NCI-H2081 (cell line): ENCODE measurements at places on chromosomes 16 and 17.

DNA sequence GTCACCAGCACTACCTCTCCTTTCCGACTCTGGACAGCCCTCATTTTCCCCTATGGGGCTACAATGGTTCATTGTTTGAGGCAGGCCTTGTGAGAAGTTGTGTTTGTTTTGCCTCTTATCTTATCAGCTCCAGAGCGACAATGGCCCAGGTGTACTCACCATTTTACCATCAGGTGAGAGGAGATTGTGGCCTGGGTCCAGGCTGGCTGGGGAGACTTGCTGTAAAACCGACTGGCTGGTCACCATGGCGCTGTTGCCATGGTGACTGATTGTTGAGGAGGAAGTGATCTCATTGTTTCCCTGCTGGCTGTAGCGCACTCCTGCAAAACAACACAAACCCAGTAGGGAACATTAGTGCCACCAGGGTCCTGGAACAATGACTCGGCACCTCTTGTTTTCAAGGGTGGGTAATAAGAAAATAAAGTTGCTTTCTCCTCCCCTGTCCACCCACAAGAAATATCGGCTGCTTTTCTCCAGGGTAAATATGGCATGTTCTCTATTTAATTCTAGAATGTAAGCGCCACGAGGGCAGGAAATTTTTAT, 34.4 kb downstream of the HNF1B start:
- peak; percentile 92 for DNase-seq

- DNase-seq = no peak
These were observed 78.3 kb downstream of the RPA1 start for GRCh38 chr17:1907909-1908698.

- DNase-seq = no peak
These were observed 1.3 kb upstream of the DNAI2 start for GRCh38 chr17:74272731-74273201.

DNA sequence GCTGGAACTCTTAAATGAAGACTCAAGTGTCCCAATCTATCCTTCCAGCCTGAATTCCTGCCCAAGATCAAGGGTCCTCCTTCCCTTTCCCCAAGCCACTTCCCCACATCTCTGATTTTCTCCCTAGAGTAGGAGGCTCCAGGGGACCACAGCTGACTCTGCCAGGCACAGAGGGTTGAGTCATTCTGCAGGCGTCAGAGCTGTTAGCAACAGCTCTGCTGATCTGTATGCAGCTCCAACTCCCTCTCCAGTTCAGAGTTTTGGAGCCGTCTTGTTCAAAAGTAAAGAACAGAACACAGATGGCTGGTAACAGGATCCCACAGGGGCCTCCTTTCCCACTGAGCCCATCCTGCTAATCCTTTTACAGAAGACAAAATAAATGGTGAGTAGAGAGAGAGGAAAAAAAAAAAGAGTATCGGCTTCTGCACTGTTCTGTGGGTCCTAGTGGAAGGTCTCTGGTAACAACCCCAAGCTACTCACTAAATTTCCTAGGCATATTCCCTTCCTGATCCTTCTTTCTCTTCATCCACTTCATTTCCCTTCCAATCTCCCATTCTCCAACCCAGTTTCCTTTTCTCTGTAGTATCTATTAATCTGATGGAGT, 13.4 kb upstream of the TAOK1 start:
- DNase-seq = no peak

DNA sequence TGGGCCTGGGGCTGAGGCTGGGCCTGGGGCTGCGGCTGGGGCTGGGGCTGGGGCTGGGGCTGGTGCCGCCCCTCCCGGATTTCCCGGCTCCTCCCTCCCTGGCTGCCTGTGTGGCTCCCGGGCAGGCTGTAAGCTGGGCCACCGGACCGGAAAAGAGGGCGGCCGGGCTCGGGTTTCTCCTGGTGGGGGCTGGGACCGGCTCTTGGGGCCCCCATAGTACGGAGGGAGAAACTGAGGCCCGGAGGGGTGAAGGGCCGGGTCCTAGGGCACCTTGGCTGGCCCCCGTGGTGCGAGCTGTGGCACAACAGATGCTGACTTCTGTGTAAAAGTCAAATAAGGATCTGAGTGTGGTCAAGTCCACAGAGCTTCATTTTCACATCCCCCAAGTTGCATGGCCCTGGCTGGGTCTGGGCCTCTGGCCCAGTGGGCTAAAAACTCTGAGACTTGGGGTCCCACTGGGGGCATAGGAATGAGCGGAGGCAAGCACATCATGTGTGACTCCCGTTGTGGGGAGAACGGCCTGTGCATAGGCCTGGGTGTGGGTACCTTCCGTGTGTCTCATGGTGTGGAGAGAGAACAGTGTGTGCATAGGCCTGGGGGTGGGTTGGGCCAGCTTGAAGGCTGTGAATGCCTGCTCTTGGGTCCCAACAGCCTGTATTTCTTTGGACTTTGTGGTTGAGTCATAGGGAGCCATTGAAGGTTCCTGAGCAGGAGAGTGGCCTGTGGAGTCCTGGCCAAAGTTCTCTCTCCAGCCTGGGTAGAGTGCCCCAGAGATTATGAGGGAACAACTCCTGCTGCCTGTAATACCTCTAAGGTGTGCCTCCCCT, 123.9 kb upstream of the CIBAR2 start:
- DNase-seq = no peak

- no peak for DNase-seq
These were observed 10.4 kb upstream of the FAM20A start for GRCh38 chr17:68611353-68612208.

DNA sequence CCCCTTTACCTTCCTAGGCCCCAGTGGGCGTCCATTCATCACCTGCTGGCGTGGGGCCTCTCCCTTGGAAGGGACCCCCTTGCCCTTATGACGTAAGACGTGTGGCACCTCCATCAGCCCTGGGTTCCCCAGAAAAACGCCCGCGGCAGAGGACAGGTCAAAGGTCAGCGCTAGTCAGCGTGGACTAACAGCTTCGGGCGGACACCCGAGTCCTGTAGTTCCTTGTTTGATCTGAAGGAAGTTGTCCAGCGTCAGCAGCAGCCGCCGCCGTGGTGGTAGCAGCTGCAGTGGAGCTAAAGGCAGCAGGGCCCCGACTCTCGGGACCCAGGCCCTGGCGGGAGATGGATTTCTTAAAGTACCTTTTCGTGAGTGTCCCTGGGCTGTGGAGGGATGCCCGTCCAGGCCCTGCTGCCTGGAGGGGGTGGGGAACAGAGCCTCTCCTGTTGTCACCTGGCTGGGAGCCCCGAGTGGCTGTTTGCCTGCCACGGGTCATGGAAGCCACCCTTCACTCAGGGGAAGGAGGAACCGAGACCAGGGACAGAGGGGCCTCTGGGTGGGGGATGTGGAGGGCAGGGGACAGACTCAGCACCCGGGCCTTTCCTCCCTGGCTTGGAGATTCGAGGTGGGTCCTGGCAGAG, 123.6 kb downstream of the OR1D5 start:
- no peak for DNase-seq

DNA sequence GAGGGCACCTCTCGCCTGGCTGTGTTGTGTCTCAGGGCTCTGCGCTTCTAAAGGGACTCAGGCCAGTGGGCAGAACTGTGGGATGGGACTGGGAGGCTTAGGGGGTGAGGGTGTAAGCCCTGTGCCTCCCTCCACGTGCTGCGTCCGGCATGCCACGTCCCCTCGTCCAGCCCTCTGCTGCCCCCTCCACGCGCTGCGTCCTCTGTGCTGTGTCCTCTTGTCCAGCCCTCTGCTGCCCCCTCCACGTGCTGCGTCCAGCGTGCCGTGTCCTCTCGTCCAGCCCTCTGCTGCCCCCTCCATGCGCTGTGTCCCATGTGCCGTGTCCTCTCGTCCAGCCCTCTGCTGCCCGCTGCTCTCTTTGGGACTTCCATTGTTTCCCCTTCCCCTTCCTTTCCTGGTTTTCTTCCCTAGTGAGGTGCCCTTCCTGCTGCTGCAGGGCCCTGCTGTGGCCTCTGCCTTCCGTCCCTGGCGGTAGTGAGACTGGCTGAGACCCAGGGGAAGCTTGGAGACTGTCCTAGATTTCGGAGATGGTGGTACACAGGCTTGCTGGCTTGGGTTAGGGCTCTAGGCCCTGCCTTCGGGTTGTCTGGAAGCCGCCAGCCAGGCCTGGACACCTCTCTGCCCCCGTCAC, 6.4 kb upstream of the ZNF750 start:
- no peak for DNase-seq

DNA sequence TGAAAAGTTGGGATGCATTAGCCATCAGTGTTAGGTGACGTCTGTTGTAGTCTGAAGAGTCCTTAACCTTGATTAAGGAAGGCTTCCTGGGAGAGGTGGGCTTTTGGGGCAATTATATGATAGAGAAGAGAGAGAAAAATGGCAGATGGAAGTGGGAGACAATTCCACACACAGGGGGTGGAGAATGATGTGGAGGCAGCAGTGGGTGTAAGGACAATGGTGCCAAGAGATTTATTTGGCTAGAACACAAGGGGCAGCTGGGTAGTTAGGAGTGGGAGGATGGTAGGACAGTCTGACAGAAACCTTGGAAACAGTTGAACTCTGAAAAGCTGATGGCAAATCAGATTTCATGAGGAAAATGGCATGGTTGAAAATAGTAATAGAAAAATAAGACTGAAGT, 10.7 kb upstream of the DUSP14 start:
- DNase-seq = no peak

DNA sequence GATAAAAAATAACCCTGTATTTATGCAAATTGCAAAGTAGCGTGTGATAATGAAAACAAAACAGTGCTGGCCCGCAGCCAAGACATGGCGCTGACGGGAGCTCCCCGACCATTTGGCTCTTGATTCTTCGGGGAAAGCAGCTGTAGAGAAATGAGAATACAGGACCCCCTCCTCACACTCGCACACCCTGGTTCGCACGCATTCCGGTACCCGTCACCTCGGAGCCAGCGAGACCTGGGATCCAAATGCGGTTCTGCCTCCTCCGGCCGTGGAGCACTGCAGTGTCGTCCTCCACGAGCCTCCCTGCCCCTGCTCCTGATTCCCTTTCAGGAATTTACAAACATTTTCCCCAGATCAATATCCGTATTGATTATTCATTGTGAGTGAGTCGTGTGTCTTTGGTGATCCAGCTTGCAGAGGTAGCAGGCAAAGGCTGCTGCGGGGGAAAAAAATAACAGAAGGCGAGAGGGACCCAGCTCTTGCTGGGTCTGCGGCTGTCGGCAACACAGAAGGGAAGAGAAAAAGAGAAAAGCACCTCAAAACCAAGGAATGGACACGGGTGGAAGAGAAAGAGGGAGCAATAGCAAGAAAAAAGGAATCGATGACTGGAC, 184.1 kb upstream of the ZFHX3 start:
- DNase-seq = peak; percentile 17

DNA sequence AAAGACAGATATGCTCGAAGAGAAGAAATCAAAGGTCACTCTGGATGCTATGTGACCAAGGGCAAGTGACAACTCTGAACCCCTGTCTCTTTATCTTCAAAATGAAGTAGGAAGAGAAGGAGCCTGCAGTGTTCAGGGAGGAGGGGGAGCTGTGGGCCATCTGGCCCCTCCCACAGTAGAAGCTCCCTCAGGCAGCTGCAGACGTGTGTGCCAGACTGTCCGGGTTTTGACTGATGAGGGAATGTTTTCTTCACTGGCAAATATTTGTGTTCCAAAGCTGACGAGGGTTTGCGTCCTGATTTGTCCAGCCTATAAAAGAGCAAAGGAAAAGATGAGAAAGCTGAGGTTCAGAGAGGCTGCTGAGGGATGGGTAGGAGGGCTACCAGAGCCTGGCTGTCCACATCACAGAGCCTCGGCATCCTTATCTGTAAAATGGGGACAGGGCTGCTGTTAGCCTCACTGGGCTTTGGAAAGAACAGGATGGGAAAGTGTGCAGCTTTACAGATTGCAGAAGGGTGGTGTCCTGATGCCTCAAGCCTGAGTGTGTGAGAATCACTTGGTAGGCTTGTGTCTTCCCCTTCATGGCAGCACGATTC, 1.8 kb upstream of the GINS2 start:
- DNase-seq = no peak

- no peak for DNase-seq
These were observed 8.3 kb upstream of the MPHOSPH6 start for GRCh38 chr16:82178352-82178751.

DNA sequence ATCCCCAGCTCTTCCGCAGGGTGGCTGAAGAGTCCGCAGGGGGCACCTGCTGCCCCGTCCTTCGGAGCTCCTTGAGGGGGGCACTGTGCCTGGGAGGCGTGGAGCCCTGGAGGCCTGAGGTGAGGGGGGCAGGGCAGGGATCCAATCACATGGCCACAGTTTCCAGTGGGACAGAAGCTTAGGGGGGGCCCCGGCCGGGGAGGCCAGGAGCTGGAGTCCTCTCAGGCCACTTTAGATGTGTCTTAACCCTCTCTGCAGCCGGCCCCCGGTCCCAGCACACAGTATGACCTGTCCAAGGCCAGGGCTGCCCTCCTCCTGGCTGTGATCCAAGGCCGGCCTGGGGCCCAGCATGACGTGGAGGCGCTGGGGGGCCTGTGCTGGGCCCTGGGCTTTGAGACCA, 10.8 kb downstream of the ZNF213 start:
- no peak for DNase-seq

DNA sequence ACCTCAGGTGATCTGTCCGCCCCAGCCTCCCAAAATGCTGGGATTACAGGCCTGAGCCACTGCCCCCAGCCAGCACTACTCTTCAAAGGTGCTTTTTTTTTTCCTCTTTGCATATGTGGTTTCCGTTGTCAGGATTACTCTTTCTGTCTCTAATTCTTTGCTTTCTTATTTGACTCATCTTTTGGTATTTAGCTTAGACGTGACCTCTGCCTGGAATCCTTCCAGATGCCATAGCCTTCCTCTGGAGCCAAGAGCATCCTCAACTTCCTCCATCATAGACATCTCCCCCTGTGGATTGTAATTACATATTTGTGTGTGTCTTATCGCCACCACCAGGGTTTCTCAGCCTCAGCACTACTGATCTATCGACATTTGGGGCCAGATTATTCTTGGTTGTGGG, 84.4 kb upstream of the XYLT1 start:
- no peak for DNase-seq

GRCh38 chr17:3935140-3935542, 18.9 kb upstream of the P2RX1 start:
- peak; percentile 38 for DNase-seq

GRCh38 chr16:85996843-85997242, 97.9 kb downstream of the IRF8 start:
- DNase-seq = no peak

DNA sequence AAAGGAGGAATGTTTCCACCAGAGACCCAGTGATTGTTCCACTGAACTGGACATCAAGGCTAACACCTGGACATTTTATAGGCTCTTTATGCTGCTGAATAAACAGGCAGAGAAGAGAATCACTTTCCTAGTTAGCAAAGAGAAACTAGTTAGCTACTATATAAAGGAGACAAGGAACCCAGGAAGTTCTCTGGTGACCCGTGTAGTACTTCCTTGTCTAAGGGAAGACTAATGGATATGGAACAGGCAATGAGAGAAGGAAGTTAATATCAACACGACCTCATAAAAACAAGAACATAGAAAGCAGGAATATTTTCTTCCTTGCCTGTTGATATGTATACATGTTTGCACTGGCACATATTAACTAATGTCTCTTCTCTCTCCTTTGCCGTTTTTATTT, 30.8 kb upstream of the RPL38 start:
- DNase-seq = no peak
